Stimulated activated CD8-positive, alpha-beta memory T cell treated with anti-CD3 and anti-CD28 coated beads, Interleukin-12 subunit alpha, Interleukin-12 subunit beta, amount 100 ng/mL, for 4 hours (primary cell): ENCODE measurements at places on chromosomes 5 and 9.

GRCh38 chr9:79858508-79858907 is 286.7 kb downstream of the TLE4 start:
- DNase-seq, result no peak

GRCh38 chr5:161988077-161988476 is 79.5 kb upstream of the GABRG2 start:
- DNase-seq, result no peak

- no peak for DNase-seq
These were observed 67.1 kb downstream of the ADAMTS12 start for GRCh38 chr5:33824516-33825195.

DNA sequence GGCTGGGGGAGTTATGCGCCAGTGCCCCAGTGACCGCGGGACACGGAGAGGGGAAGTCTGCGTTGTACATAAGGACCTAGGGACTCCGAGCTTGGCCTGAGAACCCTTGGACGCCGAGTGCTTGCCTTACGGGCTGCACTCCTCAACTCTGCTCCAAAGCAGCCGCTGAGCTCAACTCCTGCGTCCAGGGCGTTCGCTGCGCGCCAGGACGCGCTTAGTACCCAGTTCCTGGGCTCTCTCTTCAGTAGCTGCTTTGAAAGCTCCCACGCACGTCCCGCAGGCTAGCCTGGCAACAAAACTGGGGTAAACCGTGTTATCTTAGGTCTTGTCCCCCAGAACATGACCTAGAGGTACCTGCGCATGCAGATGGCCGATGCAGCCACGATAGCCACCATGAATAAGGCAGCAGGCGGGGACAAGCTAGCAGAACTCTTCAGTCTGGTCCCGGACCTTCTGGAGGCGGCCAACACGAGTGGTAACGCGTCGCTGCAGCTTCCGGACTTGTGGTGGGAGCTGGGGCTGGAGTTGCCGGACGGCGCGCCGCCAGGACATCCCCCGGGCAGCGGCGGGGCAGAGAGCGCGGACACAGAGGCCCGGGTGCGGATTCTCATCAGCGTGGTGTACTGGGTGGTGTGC is at the start of gene RXFP3:
TSS of gene RXFP3 (plus strand) at position 6 of the 636 bp plus-strand sequence. CDS start at position 361, 355 bp downstream.
- DNase-seq, result no peak

GRCh38 chr5:148403344-148403743 is 19.6 kb downstream of the FBXO38 start:
- DNase-seq, result no peak

GRCh38 chr5:9558319-9558965 is 12.6 kb upstream of the SEMA5A start:
- DNase-seq, result no peak

DNA sequence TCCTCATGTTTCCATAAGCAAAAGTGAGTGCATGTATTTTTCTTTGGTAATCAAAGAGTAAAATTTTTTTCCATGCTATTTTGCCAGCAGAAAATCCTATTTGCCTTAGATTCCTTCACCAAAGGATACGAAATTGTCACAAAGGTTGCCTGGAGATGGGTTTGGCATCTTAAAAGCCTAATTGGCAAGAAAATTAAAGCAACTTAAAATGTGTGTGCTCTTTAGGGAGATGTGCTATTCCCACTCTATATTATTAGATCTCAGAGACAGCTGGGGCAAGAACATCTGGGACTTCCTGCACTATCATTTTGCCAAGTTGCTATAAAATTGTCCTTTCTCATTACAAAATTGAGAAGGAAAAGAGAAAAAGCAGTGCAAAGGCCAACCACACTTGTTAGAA is 146.1 kb downstream of the PLCXD3 start:
- no peak for DNase-seq

GRCh38 chr9:135330307-135330631 is 149.3 kb upstream of the PPP1R26 start:
- DNase-seq, result no peak

GRCh38 chr9:9719373-9720112 is 893.3 kb downstream of the PTPRD start:
- no peak for DNase-seq

GRCh38 chr5:63686181-63686580 is 276.1 kb downstream of the HTR1A start:
- DNase-seq, result no peak

- DNase-seq, result no peak
These were observed 109.3 kb downstream of the MUSK start for GRCh38 chr9:110777876-110778215.

- no peak for DNase-seq
These were observed 20.0 kb upstream of the FAM120AOS start for GRCh38 chr9:93473411-93473810.

GRCh38 chr5:37738057-37738691 is 101.7 kb downstream of the GDNF start:
- DNase-seq, result no peak

DNA sequence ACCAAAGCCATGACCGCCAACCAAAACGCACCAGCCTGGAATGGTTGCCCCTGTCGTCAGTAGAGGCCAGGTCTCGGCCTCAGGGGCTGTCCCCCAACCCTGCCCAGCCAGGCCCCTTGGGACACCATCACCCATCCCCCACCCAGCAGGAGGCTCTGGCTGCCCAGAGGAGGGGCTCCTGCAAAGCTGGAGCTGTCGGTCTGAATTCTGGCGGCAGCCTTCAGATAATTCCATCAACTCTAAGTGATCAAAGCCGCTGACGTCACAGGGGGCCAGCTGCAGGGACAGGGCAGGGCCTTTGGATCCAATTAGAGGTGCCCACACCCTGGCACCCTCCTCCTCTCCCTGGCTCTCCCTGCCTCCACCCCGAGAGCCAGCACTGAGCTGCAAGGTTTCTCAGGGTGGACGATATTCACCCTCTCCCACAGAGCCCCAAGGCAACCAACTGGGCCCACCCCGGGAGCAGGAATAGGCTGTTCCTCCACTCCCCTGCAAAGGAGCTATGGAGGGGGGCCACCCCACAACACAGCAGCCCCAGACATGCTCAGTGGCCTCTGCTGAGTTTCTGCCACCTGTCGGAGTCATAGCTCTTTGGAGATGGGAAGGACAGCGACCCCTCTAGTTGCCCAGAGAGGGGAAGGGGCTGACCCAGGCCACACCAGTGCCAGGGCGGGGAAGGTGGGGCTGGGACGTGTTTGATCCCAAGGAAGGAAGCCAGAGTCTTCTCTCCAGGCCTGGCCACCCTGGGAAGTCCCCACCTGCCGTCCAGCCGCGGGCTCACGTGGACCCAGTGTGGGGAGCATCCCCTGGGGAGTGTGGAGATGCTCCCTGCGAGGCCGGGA is 78.4 kb downstream of the NTNG2 start:
- no peak for DNase-seq

DNA sequence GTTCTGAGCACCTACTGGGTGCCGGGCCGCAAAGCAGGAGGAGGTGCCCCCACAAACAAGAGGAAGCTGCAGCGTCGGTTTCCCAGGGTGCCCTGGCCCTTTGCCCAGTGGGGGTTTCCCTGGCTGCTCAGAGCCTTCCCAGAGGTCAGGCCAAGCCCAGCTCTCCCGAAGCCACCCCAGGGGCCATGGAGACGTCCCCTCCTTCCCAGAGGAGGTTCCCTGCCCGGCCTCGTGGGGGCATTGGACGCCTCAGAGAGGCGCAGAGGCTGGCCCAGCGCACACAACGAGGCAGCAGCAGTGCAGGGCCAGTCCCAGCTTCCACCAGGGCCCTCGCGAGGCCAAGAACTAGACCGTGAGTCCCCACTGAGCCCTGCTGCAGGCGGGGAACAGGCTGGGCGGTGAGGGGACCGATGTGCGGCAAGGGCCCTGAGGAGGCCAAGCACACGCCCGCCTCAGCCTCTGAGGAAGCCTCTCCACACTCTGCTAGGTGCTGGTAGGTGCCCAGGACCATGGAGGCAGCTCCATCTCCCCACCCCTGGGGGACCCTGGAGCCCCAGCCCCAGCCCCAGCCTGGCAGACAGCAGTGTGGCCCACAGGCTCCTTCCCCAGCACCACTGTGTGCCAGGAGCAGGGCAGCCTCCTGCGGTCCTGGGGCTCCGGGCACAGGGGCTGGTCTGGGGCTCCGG is 7.0 kb downstream of the DIPK1B start:
- no peak for DNase-seq

- DNase-seq, result no peak
These were observed 474.1 kb downstream of the BNC2 start for GRCh38 chr9:16396389-16396788.

GRCh38 chr5:125476901-125477585 is 730.6 kb upstream of the ZNF608 start:
- no peak for DNase-seq

DNA sequence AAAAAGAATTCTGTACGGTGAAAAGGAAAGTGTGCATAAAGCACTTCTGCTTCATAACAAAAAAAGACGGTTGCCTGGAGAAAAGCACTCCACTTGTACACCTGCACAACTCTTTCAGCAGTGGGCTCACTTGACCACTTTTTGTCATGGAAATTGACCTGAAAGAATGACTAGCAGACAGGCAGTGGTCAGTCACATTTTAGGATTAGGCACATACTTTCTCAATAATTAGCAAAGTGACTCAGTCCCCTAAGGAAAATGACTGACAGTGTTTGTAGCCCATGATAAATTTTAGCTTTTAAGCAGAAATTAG is 169.3 kb downstream of the FANCC start:
- DNase-seq, result no peak

GRCh38 chr5:123398058-123398733 is 25.0 kb downstream of the CEP120 start:
- DNase-seq, result no peak

- DNase-seq, result no peak
These were observed 87.5 kb downstream of the CHSY3 start for GRCh38 chr5:129991780-129992179.

- peak; percentile 59 for DNase-seq
These were observed 545 bp downstream of the CDKN2B-AS1 start for GRCh38 chr9:21995006-21995665.

- no peak for DNase-seq
These were observed 402.9 kb upstream of the CLINT1 start for GRCh38 chr5:158261674-158262367.

DNA sequence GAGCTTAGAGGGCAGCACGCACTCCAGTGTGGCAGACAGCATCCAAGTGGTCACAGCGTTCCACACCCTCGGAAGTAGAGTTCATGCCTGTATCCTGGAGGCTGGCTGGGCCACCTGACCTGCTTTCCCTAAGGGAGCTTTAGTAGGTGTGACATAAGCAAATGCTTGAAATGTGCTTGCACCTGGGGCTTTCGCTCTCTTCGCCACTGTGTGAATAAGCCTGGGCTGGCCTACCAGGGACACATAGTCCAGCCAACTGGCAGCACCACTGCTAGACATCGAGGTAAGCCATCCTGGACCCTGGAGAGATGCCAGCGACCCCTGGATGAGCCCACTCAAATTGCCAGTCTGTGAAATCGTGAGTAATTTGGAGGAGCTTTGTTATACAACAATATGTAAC is 24.9 kb upstream of the IRX4 start:
- DNase-seq, result no peak

- no peak for DNase-seq
These were observed 730 bp upstream of the GZMA start for GRCh38 chr5:55101556-55102276.

DNA sequence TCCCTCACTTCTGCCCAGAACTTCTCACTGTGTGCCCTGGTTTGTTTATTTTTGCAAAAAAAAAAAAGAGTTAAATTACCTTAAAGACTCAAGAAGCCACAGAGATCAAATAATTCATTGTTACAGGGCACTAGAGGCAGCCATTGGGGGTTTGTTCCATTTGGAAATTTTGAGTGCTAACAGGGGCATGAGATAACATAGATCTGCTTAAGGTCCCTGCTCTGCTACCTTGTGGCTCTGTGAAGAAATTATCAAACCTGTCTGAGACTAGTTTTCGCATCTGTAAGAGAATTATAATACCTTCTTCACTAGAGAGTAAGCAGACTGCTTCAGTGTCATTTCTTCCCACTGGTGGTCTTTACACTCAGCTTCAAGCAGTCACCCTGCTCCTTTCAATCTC is 394 bp downstream of the TLR4 start:
- no peak for DNase-seq

DNA sequence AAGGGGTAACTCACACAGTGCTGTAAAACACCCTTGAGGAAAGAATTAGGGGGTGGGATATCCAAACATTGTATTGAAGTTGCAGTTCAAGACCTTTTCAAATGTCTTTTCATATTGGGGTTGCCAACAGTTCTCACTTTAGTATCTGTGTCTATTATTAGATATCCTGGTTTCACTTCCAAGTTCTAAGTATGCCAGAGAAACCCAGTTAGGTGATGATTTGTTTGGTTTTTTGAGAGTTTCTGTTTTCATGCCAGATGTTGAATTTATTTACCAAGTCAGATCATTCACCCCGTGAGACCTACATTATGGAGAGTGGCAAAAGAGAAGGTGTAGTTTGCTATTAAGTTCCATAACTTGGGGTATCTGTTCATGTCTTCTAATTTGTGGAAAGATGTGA is 64.5 kb downstream of the C9orf152 start:
- DNase-seq, result no peak

DNA sequence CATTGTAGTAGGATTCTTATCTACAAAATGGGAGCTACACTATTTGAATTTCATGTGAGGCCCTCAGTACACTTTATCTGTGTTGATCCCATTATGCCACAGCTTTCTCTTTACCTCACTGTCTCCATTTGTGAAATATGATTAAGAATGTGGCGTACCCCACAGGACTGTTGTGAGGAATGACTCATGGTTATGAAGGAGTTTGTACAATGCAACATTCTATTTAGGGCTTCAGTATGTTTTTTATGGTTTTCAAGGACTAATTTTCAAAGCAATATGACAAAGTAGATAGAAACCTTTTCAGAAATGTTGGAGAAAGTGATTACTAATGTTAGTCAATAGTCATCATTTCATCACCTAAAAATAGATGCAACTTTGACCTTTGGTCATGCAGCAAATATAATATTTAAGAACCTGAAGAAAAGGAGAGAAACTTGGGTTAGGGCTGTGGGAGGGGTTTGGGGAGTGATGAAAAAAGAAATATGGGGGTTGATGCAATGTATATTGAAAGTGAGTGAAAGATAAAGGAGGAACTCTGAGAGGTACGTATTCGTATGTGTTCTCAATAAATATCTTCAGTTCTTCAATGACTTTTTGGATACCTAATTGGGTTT is 53.7 kb upstream of the PIP5K1B start:
- no peak for DNase-seq

- DNase-seq, result no peak
These were observed 489.4 kb upstream of the WWC1 start for GRCh38 chr5:167801999-167802398.

- DNase-seq, result no peak
These were observed 331.9 kb upstream of the CCNG1 start for GRCh38 chr5:163105456-163105855.
